ENCODE measurements at places on chromosomes 3 and 15.

- DNase-seq, result no peak
Observed at GRCh38 chr15:69125236-69125635, 35.2 kb upstream of the GLCE start.

- no peak for DNase-seq
Observed at GRCh38 chr3:128679338-128679737, 28.7 kb upstream of the RPN1 start.

- peak; percentile 27 for DNase-seq
Observed at GRCh38 chr15:26051761-26052675, 188.9 kb upstream of the ATP10A start.

GRCh38 chr3:42701371-42702065 lies 1.1 kb downstream of the HHATL start:
- DNase-seq, result peak; percentile 77

DNA sequence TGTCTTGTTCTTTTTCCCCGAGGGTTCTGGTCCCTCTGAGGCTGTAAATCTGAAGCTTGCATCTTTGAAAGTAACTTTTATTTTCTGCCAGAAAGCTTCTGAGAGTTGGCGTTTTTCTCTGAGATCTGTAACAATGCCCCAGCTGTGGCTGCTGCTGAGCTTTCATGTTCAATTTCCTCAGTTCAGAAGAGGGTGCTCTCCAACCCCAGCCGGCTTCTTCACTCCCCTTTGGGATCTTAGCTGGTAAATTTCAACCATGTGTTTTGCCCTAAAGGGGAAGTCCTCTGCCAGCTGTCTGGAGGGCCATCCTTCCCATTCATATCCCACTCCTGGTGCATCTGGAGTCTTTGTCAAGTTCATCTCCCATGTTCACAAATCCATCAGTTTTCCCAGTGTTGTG lies 18.3 kb upstream of the CFAP100 start:
- no peak for DNase-seq

DNA sequence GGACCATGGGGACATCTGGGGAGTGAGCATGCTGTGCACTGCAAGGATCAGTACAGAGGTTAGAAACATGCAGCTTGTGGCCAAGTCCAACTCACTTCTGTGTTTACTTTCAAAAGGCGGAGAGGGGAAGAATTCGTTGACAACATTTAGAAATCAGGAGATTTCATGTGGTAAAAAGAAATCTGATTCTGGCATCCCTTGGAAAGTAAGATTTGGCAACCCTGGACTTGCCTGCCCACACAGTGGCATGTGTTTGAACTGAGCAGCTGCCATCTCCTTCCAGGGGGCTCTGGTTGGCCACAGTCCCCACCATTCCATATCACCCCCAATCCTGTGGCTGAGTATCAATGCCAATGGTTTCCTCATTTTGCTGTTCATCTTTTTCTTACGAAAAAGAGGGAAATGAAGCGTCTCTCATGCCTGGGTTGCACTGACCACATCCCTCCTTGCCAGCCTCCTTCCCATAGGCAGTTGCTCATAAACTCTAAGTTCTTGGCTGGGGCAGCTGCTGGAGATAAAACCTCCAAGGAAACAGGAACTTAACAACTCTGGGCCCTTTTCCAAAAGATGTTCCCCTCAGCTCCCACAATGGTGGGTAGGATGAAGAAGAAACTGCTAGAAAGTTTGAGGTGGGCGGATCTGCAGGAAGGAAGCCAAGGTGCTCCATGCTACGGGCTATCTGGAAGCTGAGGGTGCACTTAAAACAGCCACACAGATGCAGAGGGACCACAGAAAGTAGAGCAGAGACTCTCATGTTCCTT lies 29.2 kb downstream of the SLC6A11 start:
- no peak for DNase-seq

GRCh38 chr3:114904633-114905032 lies 242.5 kb downstream of the ZBTB20 start:
- no peak for DNase-seq

GRCh38 chr3:153970047-153970446 lies 151.1 kb upstream of the ARHGEF26 start:
- DNase-seq, result no peak

- DNase-seq, result no peak
Observed at GRCh38 chr15:83039206-83039605, 27.8 kb upstream of the C15orf40 start.

GRCh38 chr3:192928016-192928415 lies 10.4 kb upstream of the MB21D2 start:
- DNase-seq, result no peak

DNA sequence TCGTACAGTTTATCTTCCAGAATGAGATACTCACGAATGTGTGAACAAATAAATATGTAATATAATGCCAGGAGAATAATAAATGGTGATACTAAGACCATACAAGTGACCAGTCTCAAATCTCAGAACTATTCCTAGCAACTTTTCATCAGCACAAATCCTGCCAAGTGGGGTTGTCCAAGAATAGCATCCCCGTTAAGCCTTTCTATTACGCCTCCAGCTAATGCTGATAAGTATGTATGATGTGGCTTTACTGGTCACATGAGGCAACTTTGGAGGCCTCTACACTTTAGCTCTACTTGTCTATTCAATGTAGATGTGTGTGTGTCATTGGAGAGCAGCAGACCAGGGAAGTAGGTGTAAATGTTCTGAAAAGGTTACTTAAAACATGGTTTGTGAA lies 129.5 kb downstream of the KCNMB2 start:
- DNase-seq, result no peak

DNA sequence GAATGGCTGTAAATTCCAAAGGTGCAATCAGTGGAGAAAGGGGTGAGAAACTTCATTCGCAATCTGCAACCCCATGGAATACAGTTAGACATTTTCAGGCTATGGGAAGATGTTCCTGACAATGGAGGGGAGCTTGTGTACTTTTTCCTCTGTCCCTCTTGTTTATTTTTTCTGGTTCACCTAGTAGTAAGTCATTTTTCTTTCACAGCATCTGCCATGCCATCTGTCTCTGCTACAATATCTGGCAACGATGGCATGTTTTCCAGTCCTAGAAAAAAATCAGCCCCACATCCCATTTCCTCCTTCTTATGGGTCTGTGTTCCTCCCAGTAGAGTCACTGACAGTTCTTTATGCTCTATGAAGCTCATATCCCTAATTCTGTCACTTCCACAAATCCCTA lies 76.0 kb downstream of the SSR3 start:
- DNase-seq, result no peak

GRCh38 chr3:179158336-179159039 lies 10.3 kb downstream of the PIK3CA start:
- no peak for DNase-seq

DNA sequence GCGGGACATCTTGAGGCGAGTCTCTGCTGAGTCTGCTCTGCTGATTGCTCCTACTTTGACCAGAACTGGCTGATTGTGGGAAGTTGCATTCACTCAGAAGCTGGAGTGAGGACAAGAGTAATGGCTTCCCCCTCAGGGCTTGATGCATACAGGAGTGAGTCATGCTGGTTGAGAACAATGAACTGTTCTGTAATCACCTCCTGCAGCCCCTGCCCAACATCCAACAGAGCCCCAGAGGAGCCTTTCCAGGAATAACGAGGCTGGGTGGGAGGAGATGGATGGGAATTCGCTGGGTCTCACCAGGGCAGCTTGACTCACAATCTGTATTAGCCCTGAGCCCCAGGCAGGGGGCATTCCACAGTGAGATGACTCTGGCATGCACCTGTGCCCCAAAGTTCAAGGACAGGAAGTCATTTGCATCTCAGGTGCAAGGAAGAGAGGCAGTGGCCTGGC lies 85.0 kb downstream of the RAB11A start:
- no peak for DNase-seq

DNA sequence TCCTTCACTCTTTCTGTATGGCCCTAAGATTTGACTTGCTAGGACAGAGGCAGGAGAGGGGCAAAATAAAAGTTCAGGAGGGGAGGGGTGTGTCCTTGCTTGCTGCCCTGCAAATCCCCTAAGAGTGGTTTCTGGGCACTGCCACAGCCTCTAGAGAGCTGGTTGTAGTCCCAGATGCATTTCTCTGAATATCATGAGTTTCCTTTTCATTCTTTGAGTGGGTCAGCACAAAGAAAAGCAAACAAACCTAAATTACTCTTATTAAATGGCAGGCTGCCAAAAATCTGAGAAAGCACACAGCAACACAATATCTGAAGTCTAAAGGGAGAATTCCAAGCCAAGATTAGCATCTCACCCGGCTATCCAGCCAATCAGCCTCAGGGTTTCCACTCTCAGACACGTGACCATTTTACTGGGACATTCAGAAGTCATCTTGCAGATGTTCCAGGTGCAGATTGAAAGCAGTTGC lies 919.3 kb downstream of the TUSC7 start:
- peak; percentile 78 for DNase-seq

- no peak for DNase-seq
Observed at GRCh38 chr15:20353966-20354883, 187.4 kb downstream of the GOLGA6L6 start.

GRCh38 chr3:172314591-172315160 lies 133.6 kb downstream of the GHSR start:
- no peak for DNase-seq

- no peak for DNase-seq
Observed at GRCh38 chr3:53232641-53233377, 23.0 kb downstream of the TKT start.

- no peak for DNase-seq
Observed at GRCh38 chr3:132034097-132034485, 723 bp downstream of the CPNE4 start.

DNA sequence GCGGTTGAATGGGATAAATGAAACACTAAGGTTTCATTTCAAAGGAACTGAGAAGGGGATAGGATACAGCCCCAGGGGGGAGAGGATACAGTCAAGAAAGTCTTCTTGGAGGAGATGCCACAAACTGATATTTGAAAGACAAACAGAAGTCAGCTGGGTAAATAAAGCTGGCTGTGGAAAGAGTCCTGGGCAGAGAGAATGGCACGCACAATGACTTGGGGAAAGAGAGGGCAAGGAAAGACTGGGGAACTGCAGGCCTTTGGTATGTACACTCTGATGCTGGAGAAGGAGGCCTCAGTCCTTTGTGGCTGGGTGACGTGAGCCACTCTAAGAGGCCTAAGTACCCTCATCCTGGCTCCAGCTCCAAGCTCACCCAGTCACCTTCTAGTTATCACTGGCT lies 45.2 kb upstream of the LMCD1 start:
- no peak for DNase-seq

- no peak for DNase-seq
Observed at GRCh38 chr15:59105854-59106253, 908 bp downstream of the CCNB2 start.

DNA sequence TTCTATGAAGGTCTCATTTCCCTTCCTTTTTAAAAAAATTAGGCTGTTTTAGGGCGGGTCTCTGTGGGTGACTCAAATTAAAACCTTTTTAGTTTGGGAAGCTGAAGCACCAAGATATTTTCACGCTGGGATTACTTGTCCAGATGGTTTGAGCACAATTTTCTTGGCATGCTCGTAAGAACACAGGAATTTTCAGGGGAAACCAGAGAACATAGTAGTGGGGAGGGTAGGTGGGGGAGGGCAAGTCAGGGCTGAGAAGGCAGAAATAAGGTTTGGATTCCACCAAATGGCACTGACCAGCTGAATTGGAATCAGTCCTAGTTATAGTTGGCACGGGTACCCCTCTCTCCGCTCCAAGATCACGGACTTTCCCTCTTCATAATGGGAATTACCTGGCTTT lies 97.3 kb upstream of the LRIG1 start:
- DNase-seq, result peak; percentile 73

DNA sequence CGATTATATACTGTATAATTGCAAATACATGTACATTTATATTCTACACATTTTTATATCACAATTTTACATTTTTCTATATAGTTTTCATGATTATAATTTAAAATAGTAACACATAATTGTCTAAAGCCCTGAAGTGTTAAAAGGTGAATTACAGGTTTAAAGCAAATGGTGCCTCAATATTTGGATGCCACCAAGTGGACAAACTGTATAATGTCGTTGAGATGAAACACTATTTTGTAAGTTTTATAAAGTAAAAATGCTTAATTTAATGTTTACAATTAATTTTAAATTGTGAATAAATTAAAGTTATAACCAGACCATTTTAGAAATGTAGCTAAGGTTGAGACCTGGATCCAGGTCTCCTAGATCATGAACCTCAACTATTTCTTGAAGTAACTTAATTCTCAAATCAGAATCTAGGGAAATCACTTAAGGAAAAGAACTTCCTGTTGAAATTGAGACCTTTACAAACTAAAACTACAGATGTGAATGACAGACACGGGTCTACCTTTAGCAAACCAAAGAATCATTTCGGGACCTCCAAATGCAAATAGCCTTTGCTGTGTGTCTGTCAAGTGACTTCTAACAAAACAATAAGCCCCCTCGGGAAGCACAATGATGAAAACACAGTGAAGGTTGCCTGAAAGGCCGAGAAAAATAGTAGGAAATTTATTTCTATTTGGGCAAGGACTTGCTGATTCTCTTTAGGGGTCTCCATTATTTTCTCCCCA lies 37.8 kb downstream of the EHHADH start:
- DNase-seq, result no peak

GRCh38 chr3:22474706-22475445 lies 723.9 kb upstream of the ZNF385D start:
- DNase-seq, result no peak

GRCh38 chr15:64909546-64909945 lies 2.2 kb upstream of the ANKDD1A start:
- no peak for DNase-seq

DNA sequence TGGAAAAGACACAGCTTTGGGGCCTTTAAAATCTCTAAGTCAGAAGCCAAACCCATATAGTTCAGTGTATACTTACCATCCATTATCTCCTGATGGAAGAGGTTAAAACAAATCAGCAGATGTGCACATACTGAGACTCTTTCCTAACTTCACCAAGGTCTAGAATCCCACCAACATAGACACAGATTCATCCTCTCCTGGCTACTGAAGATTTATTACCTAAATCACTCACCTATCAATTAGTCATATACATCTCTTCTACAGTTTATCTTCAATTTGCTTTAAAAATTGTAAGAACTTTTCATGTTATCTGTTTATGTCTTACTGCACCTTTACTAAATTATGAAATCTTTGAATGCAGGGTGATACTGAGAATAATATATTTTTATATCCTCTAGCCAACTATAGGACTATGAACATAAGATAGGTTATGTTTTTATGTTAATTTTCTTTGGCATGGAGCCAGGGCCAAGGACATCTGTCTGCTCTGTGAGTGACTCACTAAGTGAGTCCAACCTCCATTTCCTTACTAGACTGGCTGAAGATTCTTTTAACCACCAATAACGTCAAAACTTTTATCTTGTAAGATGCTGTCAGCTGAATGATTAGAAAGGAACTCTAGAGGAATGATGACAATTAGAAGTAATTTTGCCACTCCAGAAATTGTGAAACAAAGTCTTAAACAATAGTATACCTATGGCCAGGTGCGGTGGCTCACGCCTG lies 397.6 kb downstream of the FOXP1 start:
- no peak for DNase-seq

DNA sequence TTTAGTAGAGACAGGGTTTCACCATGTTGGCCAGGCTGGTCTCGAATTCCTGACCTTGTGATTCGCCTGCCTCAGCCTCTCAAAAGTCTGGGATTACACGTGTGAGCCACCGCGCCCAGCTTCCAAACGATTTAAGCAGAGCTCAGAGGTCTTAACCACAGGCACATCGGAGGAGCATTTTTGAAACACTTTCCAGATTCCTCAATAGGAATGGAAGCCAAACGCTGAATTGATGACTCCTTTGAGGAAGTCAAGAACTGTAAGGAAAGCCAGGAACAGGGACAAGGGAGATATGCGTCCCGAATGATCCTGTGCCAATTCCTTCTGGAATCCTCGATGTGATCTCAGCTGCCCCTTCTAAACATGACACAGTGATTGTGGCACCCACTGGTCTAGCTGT lies 40.0 kb downstream of the TRH start:
- DNase-seq, result no peak

All from eye (tissue), 1 donor.